ENCODE measurements at places on chromosomes 16 and 17.

DNA sequence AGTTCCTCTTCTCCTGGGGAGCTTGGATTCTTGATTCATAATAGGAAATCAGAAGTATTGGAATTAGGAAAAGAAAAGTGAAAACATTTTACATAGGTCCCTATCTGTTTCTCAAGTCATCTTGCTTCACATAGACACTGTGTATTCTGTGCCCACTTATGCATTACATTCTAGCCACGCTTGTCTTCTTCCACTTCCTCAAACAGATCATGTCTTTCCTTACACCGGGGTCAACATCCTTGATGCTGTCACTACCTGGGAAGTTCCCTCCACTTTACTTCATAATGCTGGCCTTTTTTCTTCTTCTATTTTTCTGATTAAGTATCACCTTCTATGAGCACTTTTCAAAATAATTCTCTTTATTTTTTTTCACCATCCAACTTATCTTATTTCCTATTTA, 606.4 kb upstream of the CDH8 start:
- DNase-seq, result no peak

DNA sequence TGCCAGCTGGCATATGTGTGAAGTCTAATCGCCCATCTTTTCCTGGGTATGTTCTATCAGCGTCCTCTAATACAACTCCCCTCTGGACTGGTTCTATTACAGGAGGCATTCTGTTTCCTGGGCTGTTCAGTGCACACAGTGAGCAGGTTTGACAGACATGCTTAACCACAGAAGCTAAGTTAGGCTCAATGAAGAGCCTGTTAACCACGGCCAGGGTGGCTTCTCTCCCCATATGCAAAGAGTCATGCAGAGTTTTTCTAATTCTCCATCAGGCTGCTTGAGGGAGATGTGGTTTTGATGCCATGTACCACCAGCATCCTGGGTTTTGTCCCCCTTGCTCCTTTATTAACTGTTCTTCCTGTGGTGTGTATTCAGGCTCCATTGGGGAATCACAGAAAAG, 57.2 kb upstream of the ALOX12 start:
- no peak for DNase-seq

- no peak for DNase-seq
Measured at GRCh38 chr16:87235810-87236515, 81.2 kb downstream of the C16orf95 start.

- no peak for DNase-seq
Measured at GRCh38 chr17:76276461-76277299, 11.5 kb downstream of the UBALD2 start.

DNA sequence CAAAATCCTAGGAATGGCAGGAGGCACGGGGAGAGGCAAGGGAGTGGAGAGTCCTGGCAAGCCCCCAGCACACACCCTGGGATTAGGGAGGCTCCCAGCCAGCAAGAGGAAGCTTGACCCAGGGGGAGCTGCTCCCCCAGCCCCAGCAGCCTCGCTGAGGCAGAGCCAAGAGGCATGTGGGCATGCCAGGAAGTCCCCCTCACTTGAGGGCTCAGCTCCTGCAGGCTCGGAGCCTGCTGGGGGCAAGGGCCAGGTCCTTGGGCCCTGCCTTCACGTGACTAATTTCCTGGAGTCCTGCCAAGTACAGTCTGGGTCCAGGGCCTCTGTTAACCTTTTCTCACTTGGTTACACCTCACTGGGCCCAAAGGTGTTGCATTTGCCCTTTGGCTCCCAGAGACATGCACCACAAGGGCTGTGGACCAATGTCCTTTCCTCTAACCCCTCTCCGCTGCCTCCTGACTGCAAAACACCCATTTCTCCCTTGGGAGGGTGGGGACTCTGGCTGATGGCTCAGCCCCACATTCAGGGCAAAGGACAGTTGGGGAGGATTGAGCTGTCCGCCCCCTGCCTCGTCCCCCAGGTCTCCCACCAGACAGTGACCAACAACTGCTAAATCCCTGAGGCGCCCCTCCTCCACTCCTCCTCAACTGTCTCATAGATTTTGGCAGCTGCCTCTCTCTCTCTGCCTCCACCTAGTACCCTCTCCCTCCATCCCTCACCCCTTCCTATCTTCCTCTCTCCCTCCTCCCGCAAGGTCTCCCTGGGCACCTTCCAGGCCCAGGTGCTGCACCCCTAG, 4.4 kb upstream of the SLC47A2 start:
- no peak for DNase-seq
